ENCODE measurements at places on chromosomes 11 and 22.
A peak's percentile ranks its signal among the peaks of the same experiment; 100 is the strongest.

GRCh38 chr11:129724866-129725265 lies 90.8 kb upstream of the TMEM45B start:
- no peak for DNase-seq

DNA sequence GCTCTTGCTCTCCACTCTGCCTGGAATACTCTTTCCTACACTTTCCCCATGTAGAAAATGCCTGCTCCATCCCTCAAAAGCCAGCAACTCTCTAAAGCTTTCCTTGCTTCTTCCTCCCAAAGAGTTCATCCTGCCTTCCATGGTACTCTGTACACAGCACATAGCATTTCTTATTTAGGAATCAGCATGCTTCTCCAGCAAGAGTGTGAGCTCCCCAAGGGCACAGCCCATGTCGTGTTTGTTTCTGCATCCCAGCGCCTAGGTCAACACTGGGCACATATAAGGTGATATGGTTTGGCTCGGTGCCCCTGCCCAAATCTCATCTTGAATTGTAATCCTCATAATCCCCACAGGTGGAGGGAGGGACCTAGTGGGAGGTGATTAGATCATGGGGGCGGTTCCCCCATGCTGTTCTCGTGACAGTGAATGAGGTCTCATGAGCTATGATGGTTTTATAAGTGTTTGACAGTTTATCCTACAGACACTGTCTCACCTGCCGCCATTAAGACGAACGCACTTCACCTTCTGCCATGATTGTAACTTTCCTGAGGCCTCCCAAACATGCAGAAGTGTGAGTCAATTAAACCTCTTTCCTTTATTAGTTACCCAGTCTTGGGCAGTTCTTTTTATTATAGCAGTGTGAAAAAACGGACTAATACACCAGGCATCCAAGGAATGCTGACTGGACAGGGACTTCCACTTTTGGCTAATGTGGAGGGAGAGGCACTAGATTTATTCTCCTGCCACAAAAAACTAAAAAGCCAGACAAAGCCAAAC lies 8.2 kb downstream of the VPS37C start:
- no peak for DNase-seq

DNA sequence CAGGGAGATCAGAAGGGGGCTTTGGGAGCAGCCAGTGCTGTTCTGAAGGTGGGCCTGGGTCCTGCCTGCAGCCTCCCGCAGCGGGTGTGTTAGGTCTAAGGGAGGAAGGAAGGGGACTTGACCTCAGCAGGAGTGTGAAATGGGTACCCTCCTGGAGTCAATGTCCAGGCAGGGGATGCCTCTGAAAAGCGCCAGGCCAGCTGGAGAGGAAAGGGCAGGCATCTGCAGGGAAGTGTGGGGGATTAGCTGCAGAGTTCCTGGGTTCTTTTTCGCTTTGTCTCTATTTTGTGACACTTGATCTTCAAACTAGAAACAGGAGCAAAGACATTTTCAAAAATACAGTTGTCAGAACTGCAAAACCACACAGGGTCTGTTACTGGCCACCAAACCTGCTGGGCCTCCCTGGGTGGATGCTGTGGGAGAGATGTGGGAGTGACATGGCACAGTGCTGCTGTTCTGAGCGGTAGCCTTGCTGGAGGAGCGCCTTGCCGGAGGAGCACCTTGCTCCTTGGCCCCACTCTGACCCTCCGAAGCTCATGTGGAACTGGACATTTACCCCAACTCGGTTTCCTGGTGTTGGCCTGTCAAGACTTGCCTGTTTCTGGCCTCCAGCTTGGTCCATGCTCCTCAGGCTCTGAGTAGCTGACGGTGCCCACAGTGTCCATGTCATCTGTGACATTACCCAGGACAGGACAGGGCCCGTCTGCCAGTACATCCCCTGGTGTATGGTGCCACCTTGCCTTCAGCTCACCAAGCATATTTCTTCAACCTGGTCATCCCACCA lies 25.9 kb downstream of the MED15 start:
- DNase-seq = no peak

- DNase-seq = no peak
Measured at GRCh38 chr11:45834298-45834756, 12.9 kb upstream of the CRY2 start.

GRCh38 chr11:124238512-124238911 lies 2.4 kb upstream of the OR8G1 start:
- DNase-seq = no peak

GRCh38 chr11:114988644-114989043 lies 310.3 kb downstream of the NXPE2 start:
- no peak for DNase-seq

DNA sequence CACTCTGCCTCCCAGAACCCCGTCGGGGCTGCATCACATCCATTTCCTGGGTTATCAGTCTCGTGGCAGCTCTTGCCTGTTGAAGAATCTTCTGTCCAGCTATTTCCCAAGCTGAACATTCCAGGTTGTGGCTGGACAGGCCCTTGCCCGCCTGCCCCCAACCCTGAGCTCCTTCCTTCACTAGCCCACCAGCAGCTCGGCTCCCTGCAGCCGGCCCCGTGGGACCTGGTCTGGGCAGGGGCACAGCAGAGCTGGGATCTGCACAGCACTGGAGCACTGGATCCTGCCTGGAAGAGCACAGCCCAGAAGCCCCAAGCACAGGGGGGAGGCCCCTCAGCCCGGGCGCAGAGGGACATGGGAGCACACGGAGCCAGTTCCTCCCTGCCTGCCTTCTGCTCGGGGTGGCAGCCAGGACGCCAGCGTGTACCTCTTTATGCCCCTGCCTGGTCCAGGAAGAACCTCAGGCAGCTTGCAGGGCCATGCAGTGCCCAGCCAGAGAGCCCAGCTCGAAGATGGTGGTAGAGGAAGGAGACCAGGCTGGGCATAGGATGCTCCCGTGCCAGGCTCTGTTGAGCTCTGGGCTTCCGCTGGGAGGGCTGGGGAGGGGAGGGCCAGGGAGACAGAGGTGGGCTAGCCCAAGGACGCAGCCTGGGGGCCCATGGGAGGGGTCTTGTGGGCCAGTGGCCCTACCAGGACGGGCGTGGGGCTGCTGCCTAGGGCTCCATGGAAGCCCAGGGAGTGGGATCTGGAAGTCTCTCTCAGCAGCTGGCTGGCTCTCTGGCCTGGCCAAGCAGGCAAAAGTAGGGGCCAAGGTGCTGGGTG lies 16.6 kb upstream of the GNB1L start:
- DNase-seq = no peak

DNA sequence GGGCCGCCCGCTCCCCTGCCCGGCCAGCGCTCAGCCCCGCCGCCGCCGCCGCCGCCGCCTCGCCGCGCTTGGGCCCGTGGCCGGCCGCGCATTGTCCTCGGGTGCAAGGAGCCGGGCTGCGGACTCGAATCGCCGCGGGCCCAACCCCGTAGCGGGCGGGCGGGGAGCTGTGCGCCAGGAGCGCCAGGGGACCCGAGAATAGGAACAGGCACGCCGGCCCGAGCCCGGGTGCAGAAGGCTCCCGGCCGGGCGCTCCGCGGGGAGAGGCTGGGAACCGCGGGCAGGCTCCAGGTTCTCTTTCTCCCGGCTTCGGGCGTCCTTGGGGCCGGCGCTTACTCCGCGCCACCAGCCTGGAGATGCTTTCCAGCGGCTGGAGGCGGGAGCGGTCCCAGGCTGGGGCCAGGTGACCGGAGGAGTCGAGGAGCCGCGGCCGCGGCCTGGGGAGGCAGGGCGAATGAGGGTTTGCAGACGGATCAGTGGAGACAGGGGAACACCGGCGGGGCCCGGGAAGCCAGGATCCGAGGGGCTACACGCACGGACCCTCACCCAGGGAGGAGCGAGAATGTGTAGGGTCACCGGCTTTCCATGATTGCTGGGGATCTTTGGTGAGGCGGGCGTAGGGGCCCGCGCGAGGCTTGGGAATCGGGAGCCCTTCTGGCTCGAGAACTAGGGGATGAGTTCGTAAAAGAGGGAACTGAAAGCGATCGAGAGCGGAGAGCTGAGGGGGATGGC lies 726 bp downstream of the PKNOX2 start:
- DNase-seq = peak; percentile 31

- DNase-seq = no peak
Measured at GRCh38 chr22:24236656-24237055, 8.2 kb downstream of the GGT5 start.

- no peak for DNase-seq
Measured at GRCh38 chr11:9642894-9643293, 21.0 kb upstream of the SWAP70 start.

- no peak for DNase-seq
Measured at GRCh38 chr11:69352715-69353319, 58.9 kb downstream of the MYEOV start.

GRCh38 chr11:7056828-7057513 lies 31.8 kb upstream of the RBMXL2 start:
- no peak for DNase-seq

DNA sequence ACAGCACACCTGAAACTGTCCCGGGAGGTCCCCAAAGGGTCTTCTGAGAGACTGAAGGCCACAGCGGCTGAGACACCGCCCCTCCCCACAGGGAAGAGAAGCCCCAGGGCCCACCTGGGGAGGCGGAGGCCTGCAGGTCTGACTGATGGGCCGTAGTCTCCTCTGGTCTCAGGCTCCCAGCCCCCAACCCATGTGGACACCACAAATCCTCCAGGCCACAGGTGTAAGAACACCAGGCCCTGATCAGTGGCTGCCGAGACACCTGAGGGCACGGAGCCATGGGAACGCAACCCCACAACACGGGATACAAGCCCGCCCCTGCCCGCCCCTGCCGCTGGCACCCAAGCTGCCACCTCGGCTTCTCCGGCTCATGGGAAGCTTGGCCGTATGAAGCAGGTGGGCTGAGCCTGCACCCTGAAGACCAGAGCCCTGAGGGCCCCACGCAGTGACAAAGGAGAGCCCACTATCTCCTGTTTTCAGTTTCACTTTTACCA lies 46.3 kb downstream of the BRD1 start:
- no peak for DNase-seq

DNA sequence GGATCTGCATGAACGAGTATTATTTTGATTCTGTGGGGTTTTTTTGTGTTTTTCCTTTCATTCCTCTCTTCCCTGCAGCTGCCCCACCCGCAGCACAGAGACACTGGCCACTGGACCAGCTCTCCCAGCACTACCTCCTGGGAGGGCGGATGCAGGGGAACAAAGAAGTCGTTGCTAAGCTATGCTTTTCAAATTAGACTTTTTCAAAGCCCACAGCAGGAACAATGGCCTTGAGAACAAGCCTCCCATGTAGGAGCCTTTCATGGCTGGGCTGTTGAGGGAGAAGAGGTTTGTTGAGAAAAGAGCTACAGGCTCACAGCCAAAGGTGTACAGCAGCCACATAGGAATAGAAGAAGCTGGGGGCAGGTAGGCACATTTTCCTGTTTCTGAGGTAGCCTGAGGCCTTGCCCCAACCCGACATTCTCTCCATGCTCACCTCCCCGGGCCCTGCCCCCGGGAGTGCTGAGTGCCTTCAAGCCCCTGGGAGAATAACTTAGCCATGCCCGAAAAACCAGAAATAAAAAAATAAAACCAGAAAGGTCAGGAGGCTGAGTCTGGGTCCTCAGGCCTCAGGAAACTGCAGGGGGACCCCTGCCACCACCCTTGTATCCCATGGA lies 20.5 kb upstream of the SYT12 start:
- no peak for DNase-seq

DNA sequence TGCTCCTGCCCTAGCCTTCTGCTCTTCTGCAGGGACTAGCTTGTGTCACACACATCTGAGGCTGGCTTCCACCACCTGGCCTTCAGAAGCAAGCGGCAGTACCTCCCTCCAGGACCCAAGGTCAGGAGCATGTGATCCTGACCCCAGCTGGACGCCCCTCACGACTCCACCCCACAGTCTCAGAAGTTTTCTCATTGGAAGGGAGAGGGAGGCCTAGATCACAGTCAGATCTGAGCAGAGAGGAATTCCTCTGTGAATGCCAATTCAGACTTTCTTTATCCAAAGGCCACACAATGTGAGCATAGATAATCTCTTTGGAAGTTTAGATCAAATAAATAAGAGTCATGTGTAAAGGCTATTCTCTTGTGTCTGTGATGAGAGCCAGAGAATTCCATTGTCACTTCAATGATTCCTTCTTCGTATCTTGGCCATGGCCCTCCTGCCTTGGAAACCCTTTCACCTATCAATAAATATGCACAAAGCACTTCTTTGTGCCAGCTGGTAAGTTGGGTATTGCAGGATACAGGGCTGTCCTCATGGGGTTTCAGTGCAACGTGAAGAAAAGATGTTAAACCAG lies 142.9 kb downstream of the SNX19 start:
- DNase-seq = no peak

DNA sequence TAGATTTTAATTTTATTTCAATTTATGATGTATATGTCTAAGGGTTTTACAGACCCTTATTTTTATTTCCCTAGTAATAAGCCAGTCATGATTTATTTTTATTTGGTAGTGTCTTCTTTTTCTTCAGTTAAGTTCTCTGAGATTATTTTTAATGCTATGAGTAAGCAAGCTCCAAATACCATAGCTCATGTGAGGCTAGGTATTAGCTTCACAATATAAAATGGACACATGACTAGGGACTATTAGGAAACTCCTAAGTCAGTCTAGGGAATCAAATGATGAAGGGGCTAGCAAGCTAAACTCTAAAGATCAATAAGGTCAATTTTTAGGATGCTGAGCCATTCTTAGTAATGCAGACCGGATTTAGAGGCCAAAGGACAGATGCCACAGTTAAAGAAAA lies 45.9 kb downstream of the CKAP5 start:
- DNase-seq = no peak

GRCh38 chr11:17933708-17934107 lies 79.1 kb downstream of the SERGEF start:
- DNase-seq = no peak

- DNase-seq = peak; percentile 87
Measured at GRCh38 chr22:28882878-28883656, at the start of gene ZNRF3. Gene ZNRF3 (plus strand): TSS chr22:28883572. CDS start chr22:28883767, 195 bp downstream.

DNA sequence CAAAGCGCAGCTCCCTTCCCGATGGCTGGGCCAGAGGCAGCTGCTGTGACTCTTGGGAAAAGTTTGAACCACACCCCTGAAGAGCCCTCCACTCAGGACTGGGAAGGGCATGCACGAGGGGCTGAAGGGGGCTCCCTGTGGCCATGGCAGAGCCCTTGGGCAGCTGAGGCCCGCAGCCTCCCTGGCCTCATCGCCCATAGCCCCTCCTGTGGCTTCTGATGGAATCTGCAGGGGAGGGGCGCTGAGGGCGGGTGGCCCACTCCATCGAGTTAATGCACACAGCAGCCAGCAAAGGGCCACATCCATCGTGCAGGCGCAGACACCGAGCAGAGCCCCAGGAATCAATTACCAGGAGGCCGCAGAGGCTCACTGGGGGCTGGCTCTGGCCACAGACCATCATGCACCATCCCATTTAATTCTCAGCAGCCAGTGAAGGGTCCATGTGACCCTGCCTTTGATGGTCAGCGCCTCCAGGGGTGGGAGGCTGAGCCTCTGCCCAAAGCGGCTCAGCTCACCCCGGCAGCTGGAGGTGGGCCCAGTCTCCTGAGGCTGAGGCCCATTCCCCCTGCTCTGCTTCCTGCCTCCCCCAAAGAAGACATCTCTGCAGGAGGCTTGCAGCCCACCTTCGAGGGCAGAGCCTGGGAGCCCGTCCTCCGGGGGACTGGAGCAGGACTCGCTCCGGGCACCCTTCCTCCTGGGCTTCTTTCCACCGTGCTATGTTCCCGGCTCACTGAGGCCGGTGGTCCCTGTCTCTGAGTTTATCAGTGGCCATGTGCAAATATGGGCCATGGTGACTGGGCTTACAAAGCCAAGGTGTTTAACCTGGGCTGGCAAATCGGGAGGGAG lies 1410.2 kb downstream of the BRD1 start:
- DNase-seq = no peak
